ENCODE measurements at places on chromosomes 2 and 18. TPM values are rescaled to one million over a fixed set of nuclear protein-coding genes. Genes with fewer than 3 reads are reported as not detected.

GALNT14 gene
- 0.26 TPM for total RNA-seq

TRPM8 gene
- 0.53 TPM for total RNA-seq

KIAA2012 gene
- total RNA-seq: not detected

IL36RN gene
- total RNA-seq: not detected

MALT1 gene
- total RNA-seq: 8.1 TPM

SPDYA gene
- 0.79 TPM for total RNA-seq

ANKRD30B gene
- not detected for total RNA-seq

ALKAL2 gene
- total RNA-seq: not detected

GBX2 gene
- total RNA-seq: not detected

MDH1B gene
- 1.7 TPM for total RNA-seq

SLC1A4 gene
- total RNA-seq: 13.3 TPM

TIGD1 gene
- total RNA-seq: 2.5 TPM

SP5 gene
- total RNA-seq: not detected

HK2 gene
- 47.7 TPM for total RNA-seq

SKOR2 gene
- not detected for total RNA-seq

FASTKD1 gene
- total RNA-seq: 15.1 TPM

PLEK gene
- total RNA-seq: 0.13 TPM

GNLY gene
- not detected for total RNA-seq

L3MBTL4 gene
- under 0.01 TPM for total RNA-seq

CLEC4F gene
- total RNA-seq: not detected

SNTG2 gene
- not detected for total RNA-seq

EMILIN1 gene
- 292 TPM for total RNA-seq

ARHGAP28 gene
- total RNA-seq: 5.1 TPM

SEMA4C gene
- 16.0 TPM for total RNA-seq

KCNG2 gene
- not detected for total RNA-seq

UGT1A3 gene
- total RNA-seq: not detected

Data from aortic smooth muscle cell (primary cell).